Neural crest cell (in vitro differentiated cells): ENCODE measurements at places on chromosomes 6 and 20.

GRCh38 chr6:41581381-41581991 is 35.3 kb downstream of the FOXP4 start:
- H3K4me3 ChIP-seq = no peak overlapping the region
- DNase-seq = no peak
- peaks cover 71% of the 10 kb centered on the region for H3K4me1 ChIP-seq
- H3K36me3 ChIP-seq = no peaks in the 10 kb centered on the region
- H3K27ac ChIP-seq = no peak overlapping the region

- DNase-seq = no peak
- no peaks in the 10 kb centered on the region for H3K36me3 ChIP-seq
- no peaks in the 10 kb centered on the region for H3K4me1 ChIP-seq
- no peaks in the 10 kb centered on the region for H3K27me3 ChIP-seq
These were observed 266.7 kb upstream of the THEMIS start for GRCh38 chr6:128167552-128167951.

DNA sequence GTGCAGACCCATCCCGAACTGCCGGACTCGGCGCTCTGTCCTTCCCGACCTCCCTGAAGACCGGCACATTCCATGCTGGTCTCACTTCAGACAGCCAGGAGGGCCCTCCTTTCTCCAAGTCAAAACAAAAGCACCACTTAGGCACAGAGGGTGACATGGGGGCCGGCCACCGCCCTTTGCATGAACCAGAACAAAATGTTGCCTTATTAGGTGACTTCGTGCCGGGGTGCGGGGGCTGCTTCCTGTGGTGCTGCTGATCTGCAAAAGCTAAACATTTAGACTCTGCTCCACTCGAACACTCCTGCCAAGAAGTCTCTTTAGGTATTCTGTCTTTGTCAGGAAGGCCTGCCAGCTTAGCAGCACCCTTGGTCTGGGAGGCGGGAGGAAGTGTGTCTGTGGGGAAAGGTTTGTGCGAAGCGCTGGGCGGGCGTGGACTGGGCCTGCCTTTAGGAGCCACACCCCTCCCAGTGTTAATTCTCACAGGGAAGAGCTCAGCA is 133.8 kb downstream of the SMOC2 start:
- peaks cover 6% of the 10 kb centered on the region for H3K4me1 ChIP-seq
- H3K27ac ChIP-seq = peak overlapping the region; percentile 19
- no peaks in the 10 kb centered on the region for H3K36me3 ChIP-seq
- no peak overlapping the region for H3K4me3 ChIP-seq
- H3K27me3 ChIP-seq = no peaks in the 10 kb centered on the region
- DNase-seq = no peak

DNA sequence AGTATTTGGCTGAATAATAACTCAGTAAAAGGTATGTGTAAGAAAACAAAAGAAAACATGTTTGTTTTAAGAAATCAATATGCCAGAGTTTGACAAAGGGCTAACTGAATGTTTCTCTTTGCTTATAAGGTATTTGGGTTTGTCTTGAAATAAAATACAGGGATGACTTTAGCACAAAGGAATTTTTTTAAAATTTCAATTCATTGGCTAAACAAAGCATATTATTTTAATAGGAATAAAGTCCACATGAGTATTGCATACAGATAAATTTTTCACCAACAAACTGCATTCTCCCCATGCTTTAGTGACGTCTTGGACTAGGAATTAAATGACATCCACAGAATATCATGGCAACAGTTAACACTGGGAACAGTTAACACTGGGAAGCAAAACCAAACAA is 480.0 kb upstream of the JAG1 start:
- no peak overlapping the region for H3K27ac ChIP-seq
- no peak for DNase-seq
- peaks cover 11% of the 10 kb centered on the region for H3K4me1 ChIP-seq
- no peak overlapping the region for H3K4me3 ChIP-seq
